Spinal cord (tissue), 10 donors: ENCODE measurements at places on chromosomes 13 and 19.

- DNase-seq: no peak
Observed at GRCh38 chr13:66237411-66238062, 992.6 kb downstream of the PCDH9 start.

- DNase-seq: no peak
Observed at GRCh38 chr19:35619290-35619923, 6.9 kb downstream of the HAUS5 start.

- no peak for DNase-seq
Observed at GRCh38 chr19:33047422-33047821, 17.3 kb downstream of the RHPN2 start.

GRCh38 chr13:50323440-50324065 lies 308.3 kb downstream of the KCNRG start:
- no peak for DNase-seq
